A549 treated with DMSO at 1 μM for 4 hours (cell line): ENCODE measurements at places on chromosomes 1 and 21. TPM values are rescaled to one million over a fixed set of nuclear protein-coding genes. Genes with fewer than 3 reads are reported as not detected.

PRR9 gene
- not detected in 5 replicates for total RNA-seq

INSRR gene
- total RNA-seq: not detected in 5 replicates

LORICRIN gene
- total RNA-seq: not detected in 5 replicates

NUDT4B gene
- total RNA-seq: 0.43 to 3.0 TPM (median 1.2 TPM) in 5 replicates

RAB25 gene
- 0.14 TPM in 1 of 5 replicates, not detected in the others for total RNA-seq
